Endothelial cell of umbilical vein (primary cell): ENCODE measurements at places on chromosomes 2 and 18. TPM values are rescaled to one million over a fixed set of nuclear protein-coding genes. Genes with fewer than 3 reads are reported as not detected.

DSC3 gene
- total RNA-seq, result 0.18 and 0.23 TPM in 2 replicates

ATP5MC3 gene
- total RNA-seq, result 201 and 233 TPM in 2 replicates

DNA sequence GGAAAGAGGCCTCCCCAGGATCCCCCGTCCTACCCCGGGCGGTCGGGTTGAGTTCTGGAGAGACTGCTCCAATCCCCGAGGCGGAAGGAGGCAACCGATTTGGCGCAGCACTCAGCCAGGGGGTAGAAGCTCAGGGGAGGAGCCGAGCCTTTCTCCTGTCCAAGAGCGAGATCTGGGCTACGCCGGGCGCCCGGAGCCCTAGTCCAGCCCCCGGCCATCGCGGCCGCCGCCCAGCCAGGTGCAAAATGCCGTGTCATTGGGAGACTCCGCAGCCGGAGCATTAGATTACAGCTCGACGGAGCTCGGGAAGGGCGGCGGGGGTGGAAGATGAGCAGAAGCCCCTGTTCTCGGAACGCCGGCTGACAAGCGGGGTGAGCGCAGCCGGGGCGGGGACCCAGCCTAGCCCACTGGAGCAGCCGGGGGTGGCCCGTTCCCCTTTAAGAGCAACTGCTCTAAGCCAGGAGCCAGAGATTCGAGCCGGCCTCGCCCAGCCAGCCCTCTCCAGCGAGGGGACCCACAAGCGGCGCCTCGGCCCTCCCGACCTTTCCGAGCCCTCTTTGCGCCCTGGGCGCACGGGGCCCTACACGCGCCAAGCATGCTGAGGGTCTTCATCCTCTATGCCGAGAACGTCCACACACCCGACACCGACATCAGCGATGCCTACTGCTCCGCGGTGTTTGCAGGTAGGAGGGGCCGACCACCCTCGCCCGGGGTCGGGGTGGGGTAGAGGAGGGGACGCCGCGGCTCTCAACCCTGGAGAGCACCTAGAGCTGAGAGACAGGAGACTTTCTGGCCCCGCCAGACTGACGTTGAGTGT lies at the start of gene DYSF:
Gene DYSF (plus strand): TSS at position 158 of the 817 bp plus-strand sequence.
- DNase-seq, result no peak

DNA sequence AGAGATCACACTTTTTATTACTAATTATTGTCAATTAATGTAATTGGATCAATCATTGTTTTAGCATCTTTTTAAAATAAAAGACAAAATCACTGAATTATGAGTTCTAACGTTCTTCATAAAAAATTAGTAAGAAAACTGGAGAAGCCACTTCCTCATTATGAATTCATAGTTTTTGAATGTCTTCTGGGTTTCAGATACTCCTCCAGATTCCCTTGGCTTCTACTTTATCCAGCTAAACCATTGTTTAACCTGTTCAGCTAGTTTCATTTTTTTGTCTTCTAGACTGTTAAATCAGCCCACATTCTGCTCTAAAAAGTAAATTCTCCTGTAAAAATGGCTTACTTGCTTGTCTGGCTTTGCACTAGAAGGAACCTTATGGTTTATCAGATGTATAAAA lies 753.4 kb upstream of the ACVR2A start:
- DNase-seq, result no peak

GRCh38 chr2:215430528-215431187 lies 5.2 kb downstream of the FN1 start:
- peak; percentile 51 for DNase-seq

DNA sequence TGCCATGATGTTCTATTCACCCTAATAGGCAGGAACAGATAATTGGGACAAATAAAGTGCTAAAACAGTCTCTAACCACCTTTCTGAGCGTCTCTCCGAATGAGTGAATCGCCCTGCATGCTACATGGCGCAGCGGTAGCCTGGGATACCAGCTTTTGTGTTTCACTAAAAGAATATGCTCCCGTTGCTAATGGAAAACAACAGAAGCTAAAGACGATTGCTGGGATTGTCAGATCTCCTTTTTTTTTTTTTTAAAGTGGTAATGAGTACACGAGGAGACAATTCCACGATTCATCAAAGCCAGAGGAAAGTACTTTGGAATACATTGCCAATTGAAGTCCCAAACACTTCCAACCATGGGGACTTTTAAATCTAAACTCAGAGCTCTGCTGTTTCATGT lies 1815.3 kb upstream of the CELF4 start:
- DNase-seq, result no peak

- DNase-seq, result no peak
These were observed 15.8 kb downstream of the C18orf63 start for GRCh38 chr18:74331404-74331803.

REG3A gene
- not detected in 2 replicates for total RNA-seq

MOB1A gene
- 106 and 112 TPM in 2 replicates for total RNA-seq

PXDN gene
- total RNA-seq, result 248 and 308 TPM in 2 replicates

TTC27 gene
- total RNA-seq, result 20.1 and 20.6 TPM in 2 replicates

PLCD4 gene
- 1.4 and 3.1 TPM in 2 replicates for total RNA-seq

GRCh38 chr18:65761636-65762295 lies 11.0 kb downstream of the CDH7 start:
- no peak for DNase-seq

AGXT gene
- not detected in 2 replicates for total RNA-seq

DNA sequence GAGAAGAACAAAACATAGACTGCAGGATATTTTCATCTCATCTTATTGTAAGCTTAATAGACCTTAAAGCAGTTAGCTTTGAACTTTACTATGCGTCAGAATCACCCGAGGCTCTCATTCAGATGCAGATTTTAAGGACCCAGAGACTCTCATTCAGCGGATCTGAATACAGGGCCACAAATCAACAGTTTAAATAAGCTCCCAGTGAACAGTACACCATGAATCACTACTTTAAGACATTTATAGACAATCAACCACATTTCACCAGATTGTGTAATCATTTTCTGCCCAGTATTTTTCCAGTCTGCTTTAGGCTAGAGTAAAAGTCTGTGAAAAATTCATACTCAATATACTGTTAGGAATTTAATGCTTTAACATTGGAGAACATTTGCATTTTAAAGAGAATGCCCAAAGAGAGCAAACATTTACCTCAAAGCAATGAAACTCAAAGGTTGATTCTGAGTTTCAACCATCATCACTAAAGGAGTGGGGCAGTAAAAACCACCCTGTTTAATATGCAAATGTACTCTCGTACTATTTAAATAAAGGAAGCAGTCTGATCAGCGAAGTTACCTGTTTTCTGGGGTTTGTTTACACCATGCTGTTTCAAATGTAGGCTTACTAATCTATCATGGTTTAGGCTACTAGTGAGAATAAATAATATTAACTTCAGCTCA lies 11.0 kb upstream of the ALPK2 start:
- no peak for DNase-seq

DNA sequence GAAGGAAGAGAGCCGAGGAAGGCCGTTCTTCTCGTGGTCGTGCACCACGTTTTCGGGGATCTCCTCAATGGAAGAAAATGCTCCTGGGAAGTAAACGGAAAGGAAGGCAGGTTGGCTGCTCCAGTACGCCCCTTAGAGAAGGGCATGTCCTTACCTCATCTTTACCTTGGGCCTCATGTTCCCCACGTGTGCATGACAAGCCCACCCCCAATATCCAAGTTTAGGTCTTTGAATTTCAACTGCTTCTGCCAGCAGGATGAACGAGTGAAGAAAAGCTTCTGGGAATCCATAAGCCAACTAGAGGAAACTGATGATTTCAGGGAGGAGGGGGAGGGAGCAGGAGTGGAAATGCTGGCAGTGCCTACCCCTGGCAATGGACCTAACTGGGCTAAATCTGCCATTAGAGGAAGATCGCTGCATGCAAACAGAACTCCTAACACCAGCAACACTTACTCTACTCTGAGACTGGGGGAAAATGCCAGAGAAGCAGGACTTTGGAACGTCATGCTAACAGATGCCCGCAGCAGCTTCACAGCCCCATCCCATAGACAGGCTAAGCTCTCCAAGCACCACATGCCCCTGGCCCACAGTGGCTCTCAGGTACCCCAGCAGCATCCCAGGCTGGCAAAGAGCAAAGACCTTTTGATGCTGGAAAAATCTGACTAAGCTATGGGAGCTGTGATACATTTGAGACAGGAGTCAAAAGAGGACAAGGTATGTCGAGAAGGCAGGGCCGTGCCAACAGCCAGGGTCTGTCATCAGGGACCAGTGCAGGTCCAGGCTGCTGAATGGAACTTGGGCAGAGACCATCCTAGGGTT lies 21.7 kb downstream of the CHST10 start:
- DNase-seq, result no peak

DNA sequence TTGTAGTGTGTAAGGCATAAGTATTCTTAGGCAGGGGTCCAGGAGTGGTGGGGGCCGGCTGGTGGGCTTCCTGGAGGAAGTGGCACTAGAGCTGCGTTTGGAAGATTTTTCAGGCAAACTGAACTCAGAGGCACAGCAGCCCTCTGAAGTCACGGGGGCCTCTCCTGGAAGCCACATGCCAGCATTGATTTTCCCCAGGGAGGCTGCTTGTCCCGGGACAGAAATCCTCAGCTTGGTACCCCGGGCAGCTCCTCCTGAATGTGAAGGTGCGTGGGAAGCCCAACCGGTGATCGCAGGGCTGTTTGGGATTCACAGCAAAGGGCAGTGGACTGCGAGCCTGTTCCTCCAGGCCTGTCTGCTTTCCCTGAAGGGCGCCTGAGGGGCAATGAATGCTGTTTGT lies 1.6 kb upstream of the PDIA6 start:
- peak; percentile 17 for DNase-seq

- DNase-seq, result no peak
These were observed 60.4 kb downstream of the SNTG2 start for GRCh38 chr2:1011006-1011405.

GRCh38 chr2:48207201-48207641 lies 300.9 kb upstream of the FBXO11 start:
- no peak for DNase-seq

- DNase-seq, result no peak
These were observed 124.1 kb downstream of the FMNL2 start for GRCh38 chr2:152459091-152459490.

DNA sequence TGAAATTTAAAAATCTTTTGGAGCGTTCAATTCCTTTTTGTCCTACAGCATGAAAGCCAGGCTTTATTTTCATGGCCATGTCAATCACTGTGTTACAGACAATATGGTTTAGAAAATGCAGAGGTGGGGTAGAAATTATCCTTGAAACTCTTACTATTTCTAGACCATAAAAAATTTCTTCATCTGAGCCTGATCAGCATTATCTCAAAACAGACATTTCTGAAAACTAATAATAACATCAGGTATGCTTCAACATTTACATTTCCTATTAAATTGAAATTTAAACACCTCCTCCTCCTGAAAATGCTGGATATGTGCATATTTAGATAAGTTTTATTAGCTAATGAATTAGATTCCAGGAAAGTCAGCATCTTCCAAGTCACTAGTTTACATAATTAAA lies 570.6 kb downstream of the RIT2 start:
- no peak for DNase-seq

DNA sequence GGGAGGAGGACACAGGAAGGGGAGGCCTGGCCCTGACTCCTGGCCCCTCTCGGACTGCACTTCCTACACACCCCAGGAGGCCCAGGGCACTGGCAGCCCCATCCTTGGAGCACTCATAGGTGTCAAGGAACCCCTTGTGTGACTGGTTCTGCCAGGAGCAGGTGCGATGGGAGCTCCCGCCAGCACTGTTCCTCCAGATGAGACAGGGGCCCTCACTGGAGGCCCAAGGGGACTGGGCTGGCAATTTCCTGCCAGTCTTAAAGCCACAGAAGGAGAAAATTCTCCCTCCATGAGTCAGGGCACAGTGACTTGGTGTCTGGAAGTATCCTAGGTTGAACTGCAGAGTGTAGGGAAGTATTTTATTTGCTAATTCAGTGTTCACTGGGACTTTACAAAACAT lies 42.8 kb upstream of the MAL start:
- no peak for DNase-seq

- DNase-seq, result peak; percentile 67
These were observed 27.1 kb upstream of the PTMA start for GRCh38 chr2:231680992-231681852.

GRCh38 chr18:30903566-30903965 lies 139.0 kb downstream of the DSC3 start:
- no peak for DNase-seq

- no peak for DNase-seq
These were observed 154.1 kb downstream of the BAZ2B start for GRCh38 chr2:159462201-159462785.

DNA sequence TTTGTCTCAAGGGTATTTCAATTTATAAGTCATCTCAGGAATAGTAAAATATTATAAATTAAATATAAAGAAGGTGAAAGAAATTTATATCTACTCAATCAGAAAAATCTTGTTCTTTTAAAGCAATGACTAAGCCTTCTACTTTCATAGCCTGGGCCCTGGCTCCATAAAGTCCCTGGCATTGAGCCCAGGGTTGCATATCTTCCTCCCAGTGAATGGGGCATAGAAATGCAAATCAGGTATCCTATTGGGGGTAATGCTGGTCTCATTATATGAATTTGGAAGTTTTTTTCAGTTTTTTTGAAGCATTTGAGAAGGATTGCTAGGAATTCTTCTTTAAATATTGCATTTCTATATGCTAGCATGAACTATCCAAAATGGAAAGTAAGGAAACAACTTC lies 73.9 kb upstream of the MC2R start:
- DNase-seq, result no peak

UPP2 gene
- total RNA-seq, result not detected in 2 replicates

CNOT11 gene
- total RNA-seq, result 44.3 and 47.7 TPM in 2 replicates

TXNL4A gene
- total RNA-seq, result 147 and 148 TPM in 2 replicates

DNA sequence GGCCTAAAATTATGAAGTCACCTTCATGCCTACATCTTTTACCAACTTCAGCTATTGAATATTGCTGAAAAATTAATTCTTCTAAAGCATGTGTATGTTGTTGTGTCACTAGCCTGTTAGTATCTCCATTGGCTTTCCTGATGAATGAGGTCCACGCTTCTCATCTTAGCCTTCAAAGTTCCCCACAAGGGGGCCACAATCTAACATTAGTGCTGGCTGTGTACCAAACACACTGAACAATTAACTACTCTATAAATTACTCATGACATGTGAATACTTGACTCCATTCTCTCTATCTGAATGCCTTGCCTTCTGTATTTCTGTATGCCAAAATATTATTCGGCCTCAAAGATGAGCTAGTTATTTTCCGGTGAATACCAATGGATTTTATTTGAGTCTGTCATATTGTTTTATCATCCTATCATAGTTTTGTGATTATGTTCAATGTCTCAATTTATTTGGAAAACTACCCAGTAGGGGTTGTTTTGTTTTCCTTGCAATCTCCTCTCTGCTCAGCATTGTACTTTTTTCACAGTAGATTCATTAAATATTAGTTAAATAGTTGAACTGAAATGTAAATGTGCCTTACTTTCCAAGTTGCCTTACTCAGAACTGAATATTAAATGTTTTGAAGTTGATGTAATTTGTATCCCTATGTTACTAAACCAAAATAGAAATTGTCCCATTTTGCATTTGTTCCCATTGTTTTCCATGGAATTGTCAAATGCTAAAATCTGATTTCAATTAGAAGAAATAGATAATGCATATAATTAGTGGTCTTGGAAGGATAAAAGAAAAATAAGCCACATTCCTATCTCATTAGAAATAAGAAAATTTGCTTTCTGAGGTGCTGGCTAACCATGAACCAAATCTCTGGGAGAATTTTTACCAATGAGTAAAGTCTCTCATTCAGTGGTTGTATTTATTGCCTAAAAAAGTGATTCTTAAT lies 208.4 kb upstream of the COL3A1 start:
- peak; percentile 86 for DNase-seq
